Kasumi-1 (cell line): ENCODE measurements at places on chromosomes 6 and 20.

- DNase-seq = no peak
Observed at GRCh38 chr6:1856381-1856780, 246.7 kb downstream of the FOXC1 start.

DNA sequence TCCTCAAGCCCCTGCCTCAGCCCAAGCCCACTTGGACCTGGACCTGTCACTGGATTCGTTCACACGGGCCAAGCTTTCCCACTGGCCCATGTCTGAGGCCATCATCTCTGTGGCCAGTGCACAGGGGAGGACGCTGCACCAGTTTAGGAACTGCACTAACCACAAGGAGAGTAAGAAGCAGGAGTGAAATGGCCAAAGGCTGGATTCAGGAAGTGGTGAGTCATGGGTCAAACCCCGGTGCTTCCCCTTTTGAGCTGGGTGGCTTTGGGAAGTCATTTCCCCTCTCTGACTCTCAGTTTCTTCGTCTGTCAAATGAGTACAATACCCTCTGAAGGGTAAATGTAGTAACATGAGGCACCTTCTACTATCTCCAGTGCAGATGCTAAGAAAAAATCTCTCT lies 87.9 kb downstream of the CD40 start:
- DNase-seq = peak; percentile 82

DNA sequence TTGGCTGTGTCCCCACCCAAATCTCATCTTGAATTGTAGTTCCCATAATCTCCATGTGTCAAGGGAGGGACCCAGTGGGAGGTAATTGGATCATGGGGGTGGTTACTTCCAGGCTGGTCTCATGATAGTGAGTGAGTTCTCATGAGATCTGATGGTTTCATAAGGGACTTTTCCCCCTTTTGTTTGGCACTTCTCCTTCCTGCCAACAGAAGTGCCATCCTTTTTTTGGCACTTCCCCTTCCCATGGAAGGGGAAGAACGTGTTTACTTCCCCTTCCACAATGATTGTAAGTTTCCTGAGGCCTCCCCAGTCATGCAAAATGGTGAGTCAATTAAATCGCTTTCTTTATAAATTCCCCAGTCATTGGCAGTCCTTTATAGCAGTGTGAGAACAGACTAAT lies 18.0 kb upstream of the PI3 start:
- no peak for DNase-seq

- no peak for DNase-seq
Observed at GRCh38 chr6:116941727-116942126, 64.7 kb downstream of the RFX6 start.

DNA sequence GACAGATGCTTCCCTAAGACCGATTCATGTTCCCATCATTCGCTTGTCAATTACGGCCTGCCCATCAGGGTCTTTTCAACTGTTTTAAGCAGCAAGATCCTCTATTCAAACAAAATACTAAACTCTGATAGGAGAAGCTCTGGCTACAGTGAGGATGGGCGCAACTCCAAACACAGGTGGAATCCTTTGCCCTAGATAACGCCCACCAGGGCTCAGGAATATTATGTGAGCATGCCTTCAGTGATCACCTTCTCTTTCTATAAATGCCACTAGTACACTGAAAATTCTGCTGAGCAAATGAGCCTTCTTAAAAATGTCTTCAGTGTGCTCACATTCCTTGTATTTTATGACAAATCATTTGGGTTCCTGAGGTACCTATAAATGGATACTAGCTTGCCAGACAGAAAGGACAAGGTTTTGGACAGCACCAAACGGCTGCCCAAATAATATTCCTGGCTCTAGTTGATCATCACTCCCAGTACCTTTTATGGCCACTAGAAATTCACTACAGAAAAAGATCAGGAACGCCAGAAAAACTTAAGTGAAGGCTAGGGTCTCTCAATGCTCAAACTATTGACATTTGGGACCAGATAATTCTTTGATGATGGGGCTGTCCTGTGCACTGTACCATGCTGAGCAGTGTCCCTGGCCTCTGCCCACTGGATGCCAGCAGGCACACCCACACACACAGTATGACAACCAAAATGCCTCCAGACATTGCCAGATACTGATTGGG lies 13.1 kb downstream of the ZNF217 start:
- DNase-seq = no peak

GRCh38 chr6:134416418-134417154 lies 98.7 kb upstream of the SGK1 start:
- DNase-seq = no peak

DNA sequence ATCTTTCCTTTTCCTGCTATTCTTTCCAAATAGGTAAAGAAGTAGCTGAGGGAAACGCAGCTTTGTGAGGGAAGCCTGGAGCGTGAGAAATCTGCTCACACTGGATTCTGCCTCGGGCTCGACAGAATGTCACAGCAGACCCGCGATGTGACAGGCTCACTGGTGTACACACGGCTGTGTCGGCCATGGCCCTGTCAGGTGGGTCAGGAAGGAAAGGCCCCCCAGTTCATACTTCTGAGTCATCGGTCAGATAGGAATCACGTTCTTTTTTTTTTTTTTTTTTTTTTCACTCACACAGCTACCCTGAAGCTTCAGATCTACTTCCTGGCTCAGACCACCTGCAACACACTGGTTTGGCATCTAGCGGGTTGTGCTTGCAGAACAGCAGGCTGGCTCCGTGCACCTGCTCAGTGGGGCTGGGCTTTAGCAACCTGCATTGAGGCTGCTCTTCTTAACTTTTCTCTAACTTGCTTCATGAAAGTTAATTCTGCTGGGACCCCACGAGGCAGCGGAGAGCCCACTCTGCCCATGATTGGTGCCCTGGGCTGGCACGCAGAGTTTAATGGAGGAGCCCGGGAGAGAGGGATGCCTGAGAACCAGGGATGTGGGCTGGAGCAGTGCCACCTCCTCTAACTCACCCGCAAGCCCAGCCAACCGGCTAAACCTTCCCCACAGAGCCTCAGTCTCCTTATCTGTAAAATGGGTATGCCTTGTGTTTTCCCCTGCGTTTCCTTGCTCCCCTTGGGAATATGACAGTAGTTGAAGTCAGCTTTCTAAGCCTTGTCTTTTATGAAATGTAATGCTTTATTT lies 61.5 kb upstream of the FNDC1 start:
- DNase-seq = no peak

GRCh38 chr20:19110881-19111460 lies 101.5 kb upstream of the SLC24A3 start:
- DNase-seq = no peak

DNA sequence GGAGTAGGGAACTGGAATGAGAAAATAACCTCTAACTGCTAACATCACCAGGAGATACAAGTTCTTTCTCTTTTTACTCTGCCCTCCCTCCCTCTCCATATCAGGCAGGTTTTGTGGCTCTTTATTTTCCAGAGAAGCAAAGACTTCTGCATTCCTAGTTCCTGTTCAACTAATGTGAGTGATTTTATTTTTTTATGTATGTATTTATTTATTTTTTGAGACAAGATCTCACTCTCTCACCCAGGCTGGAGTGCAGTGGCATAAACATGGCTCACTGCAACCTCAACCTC lies 6.0 kb upstream of the IER3 start:
- no peak for DNase-seq

- no peak for DNase-seq
Observed at GRCh38 chr6:28333599-28334018, 2.3 kb downstream of the ZSCAN31 start.

DNA sequence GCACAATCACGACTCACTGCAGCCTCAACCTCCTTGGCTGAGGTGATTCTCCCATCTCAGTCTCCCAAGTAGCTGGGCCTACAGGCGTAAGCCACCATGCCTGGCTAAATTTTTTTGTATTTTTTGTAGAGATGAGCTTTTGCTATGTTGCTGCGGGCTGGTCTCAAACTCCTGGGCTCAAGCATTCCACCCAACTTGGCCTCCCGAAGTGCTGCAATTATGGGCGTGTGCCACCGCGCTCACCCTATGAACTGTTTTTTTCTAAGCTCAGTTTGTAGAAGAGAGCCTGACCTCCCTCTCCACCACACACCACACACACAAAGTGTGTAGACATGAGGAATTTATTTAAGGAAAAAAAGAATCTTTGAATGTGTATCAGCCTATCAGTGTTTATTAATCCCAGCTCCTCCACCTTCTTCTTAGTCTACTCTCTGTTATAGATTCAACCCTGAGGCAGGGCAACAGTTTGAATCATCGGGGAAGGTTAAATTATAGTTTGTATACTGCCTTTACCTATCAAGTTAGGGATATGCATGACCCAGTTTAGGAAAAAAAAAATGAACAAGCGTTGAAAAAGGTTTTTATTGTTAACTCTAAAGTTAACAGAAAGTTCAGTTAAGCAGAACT lies 74.1 kb downstream of the PLEKHG1 start:
- no peak for DNase-seq
